ENCODE measurements at places on chromosomes 2 and 18. TPM values are rescaled to one million over a fixed set of nuclear protein-coding genes. Genes with fewer than 3 reads are reported as not detected.

GRCh38 chr2:120436885-120437603, 91.1 kb downstream of the INHBB start:
- no peak for DNase-seq
- no peak overlapping the region for H3K27ac ChIP-seq
- no peaks in the 10 kb centered on the region for H3K27me3 ChIP-seq
- no peaks in the 10 kb centered on the region for H3K36me3 ChIP-seq

- no peaks in the 10 kb centered on the region for H3K27me3 ChIP-seq
- H3K4me1 ChIP-seq, result no peaks in the 10 kb centered on the region
- DNase-seq, result no peak
- no peak overlapping the region for H3K27ac ChIP-seq
Measured at GRCh38 chr2:174145827-174146226, 102.5 kb downstream of the OLA1 start.

- no peak for DNase-seq
- peaks cover 2% of the 10 kb centered on the region for H3K27me3 ChIP-seq
- peaks cover 3% of the 10 kb centered on the region for H3K4me1 ChIP-seq
- H3K36me3 ChIP-seq, result no peaks in the 10 kb centered on the region
Measured at GRCh38 chr2:159139216-159139933, 147.1 kb downstream of the WDSUB1 start.

- H3K27me3 ChIP-seq, result no peaks in the 10 kb centered on the region
- H3K4me1 ChIP-seq, result no peaks in the 10 kb centered on the region
- no peak overlapping the region for H3K27ac ChIP-seq
Measured at GRCh38 chr2:159015823-159016222, 47.4 kb downstream of the TANC1 start.

DNA sequence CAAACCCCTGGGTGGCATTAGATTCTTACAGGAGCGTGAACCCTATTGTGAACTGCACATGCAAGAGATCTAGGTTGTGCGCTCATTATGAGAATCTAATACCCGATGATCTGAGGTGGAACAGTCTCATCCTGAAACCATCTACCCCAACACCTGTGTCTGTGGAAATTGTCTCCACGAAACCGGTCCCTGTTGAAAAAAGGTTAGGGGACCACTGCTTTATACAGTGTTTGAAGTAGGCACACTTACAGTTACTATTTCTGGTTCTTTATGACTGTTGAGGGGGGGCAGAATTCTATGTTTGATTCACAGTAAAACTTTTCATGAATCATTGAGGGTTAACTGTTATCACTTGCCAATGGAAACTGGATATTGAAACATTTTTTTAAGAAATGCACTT, 72.0 kb downstream of the RIF1 start:
- no peaks in the 10 kb centered on the region for H3K27me3 ChIP-seq
- H3K36me3 ChIP-seq, result peaks cover 22% of the 10 kb centered on the region

UGT1A10 gene
- not detected for total RNA-seq

- no peak for DNase-seq
- no peaks in the 10 kb centered on the region for H3K4me1 ChIP-seq
- H3K27me3 ChIP-seq, result no peaks in the 10 kb centered on the region
Measured at GRCh38 chr2:11234309-11234708, 79.0 kb downstream of the SLC66A3 start.

GRCh38 chr18:53567929-53568574, 656.4 kb downstream of the MBD2 start:
- no peak overlapping the region for H3K27ac ChIP-seq
- no peak overlapping the region for H3K4me3 ChIP-seq
- DNase-seq, result peak; percentile 39
- H3K36me3 ChIP-seq, result no peaks in the 10 kb centered on the region
- no peaks in the 10 kb centered on the region for H3K27me3 ChIP-seq
